ENCODE measurements at places on chromosomes 11 and 22.
A peak's percentile ranks its signal among the peaks of the same experiment; 100 is the strongest.

- no peak for DNase-seq
These were observed 133.0 kb downstream of the RAB38 start for GRCh38 chr11:88042238-88042637.

GRCh38 chr11:128552783-128553661 is 34.3 kb downstream of the ETS1 start:
- no peak for DNase-seq

DNA sequence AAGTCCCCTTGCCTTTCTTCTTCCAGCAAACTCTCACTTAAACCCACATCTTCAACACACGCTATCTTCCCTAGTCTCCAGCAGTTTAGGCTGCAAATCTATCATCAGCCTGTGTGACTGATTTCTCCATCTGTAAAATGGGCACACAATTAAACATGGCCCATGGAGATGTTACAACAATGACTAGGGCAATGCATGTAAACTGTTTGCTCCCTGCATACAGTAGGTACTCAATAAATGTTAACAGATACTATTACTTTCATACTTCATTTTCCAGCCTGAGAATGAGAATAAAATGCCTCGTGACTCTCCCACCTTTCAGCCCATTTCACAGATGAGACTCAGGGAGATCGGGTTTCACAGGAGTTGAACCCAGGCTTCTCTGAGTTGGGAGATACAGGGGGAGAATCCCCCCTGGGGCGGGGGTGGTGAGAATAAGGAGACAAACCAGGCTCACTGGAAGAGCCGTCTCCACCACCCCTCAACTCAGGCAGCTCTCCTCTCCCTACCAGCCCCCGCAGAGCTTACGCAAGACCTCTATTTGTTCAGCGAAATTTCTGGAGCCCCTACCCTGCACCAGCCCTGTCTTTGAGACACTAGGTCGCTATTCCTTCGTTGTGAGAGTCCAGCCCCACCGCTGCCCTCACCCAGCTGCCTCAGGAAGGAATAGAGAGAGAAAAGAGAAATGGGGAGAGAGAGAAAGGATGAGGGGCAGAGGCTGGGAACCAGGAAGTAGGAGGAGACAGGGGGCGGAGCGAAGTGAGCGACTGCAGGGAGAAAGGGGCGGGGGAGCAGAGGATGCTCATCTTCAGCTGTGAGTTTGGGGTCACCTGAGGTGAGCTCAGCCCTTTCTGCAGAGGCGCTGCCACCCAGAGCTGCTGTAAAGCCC is 42.1 kb upstream of the KLHL35 start:
- peak; percentile 15 for DNase-seq

GRCh38 chr22:22467112-22467511 is 41.4 kb downstream of the ZNF280B start:
- no peak for DNase-seq

DNA sequence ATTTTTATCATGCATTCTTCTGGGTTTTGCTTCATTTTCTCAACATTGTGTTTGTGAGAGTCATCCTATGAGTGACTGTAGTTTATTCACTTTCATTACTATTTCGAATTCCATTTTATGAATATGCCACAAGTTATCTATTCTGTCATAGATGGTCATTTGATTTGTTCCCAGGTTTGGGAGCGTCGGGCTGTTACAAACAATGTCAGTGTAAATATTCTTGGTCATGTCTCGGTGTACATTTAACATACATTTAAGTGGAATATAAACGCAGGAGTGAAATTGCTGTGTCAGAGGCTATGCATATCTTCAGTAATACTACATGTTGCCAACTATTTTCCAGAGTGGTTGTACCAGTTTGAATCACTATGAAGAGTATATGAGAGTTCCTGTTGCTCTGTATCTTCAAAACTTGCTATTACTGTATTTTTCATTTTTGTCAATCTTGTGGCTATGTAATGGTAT is 2.4 kb downstream of the TRIM44 start:
- DNase-seq = no peak

DNA sequence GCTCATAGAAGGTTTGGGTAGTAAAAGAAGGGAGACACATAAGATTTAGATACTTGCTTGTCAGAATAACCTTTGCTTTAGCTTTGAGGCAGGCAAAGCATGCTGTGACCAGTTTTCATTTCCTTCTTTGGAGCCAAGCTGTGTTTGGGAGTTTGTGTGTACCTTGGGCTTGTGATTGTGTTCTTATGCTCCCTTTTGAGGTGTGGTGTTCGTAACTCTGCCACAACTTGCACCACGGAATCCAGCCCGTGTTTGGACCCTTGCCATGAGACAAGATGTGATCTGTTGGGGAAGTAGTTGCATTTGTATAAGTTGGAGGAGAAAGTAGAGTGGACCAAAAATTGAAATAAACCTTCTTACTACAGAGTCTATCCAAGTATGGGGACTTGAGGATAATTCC is 34.0 kb downstream of the BMAL1 start:
- DNase-seq = no peak

DNA sequence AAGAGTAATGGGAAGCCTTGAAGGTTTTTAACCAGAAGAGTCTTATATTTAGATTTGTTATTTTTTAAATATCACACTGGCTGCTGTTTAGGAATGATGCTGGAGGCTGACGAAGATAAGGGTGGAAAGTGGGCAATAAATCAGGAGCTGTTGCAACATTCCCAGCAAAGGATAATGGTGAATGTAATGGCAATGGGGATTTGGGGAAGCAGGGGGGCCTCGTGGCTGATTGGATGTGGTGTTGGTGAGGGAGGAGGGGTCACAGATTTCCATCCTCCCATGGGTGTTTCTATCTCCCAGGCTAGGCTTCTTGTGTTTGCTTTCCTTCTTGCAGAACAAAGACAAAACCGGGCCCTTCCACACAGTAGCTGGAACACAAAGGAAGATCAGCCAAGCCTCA is 80.8 kb downstream of the PIWIL4 start:
- no peak for DNase-seq

- no peak for DNase-seq
These were observed 57.9 kb downstream of the TRIM29 start for GRCh38 chr11:120079750-120080610.

GRCh38 chr11:45400591-45400990 is 114.5 kb upstream of the SYT13 start:
- DNase-seq = no peak

DNA sequence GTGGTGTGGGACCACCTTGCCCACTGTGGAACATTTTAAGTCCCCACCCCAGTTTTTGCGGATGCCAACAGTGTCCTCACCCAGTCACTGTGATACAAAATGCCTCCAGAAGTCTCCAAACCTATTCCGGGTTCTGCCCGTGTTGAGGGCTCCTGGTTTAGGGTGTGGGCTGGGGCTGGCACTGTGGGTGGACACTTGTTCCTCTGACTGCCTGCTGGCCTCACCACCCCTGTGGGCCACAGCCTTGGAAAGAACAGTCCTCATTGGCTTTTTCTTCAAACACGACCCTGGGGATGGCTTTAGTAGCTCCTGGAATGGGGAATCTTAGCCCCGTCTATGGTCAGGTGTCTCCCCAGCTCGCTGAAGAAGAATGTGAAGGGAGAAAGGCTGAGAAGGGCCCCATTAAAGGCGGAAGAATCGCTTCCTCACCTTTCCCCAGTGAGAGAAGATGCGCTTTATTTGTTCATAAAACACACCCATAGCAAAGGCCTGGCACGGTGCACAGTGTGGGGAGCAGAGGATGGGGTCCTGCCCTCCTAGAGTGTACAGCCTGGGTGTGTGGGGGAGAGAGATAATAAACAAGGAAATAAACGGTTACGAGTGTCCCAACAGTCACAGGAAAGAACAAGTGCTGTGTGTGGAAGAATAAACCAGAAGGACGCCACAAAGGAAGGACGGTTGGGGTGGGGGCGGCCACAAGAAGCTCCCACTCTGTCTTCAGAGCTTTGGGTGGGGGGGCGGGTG is 91.6 kb upstream of the SLC22A12 start:
- DNase-seq = no peak

DNA sequence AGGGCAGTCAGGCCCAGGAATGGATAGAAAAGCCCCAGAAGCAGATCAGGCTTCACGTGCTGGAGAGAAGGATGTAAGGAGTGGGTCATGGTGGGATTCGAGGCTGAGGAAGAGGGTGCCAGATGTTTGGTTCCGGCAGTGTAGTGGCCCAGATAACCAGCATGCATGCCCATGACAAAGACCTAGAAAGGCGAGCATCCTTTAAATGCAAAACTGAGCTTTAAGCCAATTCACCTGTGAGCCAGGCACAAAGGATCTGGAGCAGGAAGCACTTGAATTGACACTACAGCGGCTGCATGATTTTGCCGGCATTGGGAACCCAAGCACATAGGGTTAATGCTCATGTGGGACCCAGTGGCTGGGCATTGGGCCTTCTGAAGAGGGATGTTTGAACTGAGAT is 185.5 kb downstream of the TRIM29 start:
- no peak for DNase-seq

DNA sequence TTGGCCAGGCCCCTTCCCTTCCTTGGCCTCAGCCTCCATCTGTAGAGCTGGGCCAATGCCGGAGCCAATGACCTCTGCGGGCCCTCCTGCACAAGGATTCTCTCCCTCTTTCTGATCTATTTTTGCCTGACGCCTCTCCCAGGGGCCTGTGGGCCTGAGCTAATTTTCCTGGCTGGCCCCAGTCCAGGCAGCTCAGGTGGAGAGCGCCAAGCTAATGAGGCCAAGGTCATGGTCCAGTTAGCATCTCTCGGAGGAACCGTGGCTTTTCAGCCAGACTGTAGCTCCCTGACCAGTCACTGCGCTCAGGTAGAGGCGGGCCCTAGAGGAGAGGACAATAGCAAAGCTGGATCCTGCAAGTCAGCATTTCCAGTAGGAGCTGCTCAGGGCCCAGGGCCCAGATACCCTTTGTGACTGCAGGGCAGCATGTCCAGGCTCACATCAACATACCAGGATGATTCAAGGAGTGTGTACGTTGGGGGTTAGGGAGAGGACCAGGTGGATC is 43.5 kb downstream of the APOL3 start:
- no peak for DNase-seq

DNA sequence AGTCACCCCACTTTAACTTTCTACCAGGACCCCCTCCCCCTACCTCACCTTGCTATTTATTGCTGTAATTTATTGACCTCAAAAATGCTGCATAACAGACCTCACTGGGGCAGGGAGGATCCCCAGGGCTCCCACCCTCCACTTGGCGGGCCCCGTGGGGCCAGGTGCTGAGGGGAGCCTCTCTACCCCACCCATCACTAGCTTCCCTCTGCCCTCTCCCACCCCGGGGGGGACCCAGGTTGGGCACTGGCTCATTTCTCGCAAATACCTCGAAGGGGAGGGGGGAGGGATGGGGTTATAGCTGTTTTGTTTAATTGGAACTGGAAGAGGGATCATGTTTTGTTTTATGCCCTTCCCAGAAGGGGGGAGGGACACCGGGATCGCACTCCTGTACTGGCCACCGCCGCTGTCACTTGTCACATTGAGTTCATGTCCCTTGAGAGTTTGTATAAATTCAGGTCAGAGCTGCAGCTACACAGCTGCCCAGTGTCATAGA is 16.3 kb upstream of the TMEM191C start:
- no peak for DNase-seq

DNA sequence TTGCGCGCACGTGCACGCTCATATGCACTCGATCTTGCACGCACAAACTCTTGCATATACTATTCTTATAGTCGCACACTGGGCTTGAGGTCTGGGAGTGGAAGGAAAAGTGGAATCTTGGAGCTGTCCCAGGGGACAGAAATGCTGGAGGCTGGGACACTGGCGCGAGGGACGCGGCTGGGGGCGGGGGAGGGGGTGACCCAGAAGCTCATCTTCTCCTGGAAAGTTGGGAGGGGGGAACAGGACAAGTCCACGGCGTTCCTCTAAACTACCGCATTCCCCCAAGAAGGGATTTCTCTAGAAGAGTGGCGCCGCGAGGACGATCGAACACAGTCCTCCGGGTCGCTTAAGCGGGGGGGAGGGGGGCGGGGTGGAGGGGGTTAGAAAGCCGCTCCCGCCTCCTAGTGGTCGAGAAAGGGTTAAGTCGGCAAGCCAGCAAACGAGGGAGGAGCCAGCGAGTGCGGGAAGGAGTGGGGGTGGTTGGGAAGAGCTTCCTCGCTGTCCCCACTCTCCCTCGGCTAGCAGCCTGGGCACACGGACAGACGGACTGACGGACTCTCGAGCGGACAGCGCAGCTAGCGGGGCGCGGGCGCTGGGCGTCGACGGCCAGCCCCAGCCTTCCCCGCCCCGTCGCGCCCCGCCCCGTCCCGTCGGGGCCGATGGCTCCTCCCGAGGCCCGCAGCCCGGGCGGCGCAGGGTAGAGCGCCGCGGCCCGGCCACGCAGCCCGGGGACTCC is at the start of gene RTN4RL2:
Gene RTN4RL2, plus strand, starts transcription at position 507 of the 736 bp plus-strand sequence. CDS start 338 bp downstream, outside the sequence.
- no peak for DNase-seq

DNA sequence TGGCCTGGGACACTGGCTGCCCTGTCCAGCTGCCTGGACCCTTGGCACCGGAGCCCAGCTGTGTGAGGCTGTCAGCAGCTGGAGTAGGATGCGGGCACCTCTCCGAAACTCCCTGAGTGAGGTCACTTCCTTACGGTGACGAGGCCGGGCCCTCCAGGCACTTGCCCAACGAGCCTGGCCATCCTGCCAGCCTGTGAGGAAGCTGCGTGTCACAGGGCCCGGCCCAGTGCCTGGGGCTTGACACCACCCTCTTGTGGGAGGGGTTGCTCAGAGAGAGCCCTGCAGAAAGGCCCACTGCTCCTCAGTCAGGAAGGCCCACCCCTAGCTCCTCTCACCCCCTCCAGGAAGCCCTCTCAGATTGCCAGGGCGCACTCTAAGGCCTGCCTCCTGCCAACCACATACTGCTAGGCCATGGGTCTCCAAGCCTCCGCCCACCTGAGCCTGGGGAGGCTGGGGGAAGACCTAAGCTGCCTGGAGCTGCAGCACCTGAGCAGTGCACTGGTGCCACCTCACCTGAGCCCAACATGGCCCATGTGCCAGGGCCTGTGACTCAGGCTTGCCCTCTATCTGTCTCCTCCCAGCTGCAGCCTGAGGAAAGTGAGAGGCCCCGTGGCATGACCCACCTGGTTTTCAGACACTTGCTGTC is 4.3 kb upstream of the PHLDA2 start:
- no peak for DNase-seq

DNA sequence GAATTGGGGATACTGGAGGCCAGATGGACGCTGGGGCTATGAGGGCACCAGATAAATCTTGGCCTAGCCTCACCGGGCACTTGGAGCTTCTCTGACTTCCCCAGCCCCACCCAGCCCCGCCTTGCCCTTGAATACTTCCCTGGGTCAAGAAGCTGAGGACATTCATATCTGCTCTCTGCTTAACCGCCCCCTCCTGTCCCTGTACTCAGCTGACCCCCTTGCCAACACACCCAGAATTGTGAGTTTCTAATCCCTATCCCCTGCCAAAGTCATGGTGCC is 22.0 kb downstream of the FADS3 start:
- no peak for DNase-seq

- DNase-seq = no peak
These were observed 17.2 kb downstream of the BRD1 start for GRCh38 chr22:49810363-49811019.

GRCh38 chr11:123323568-123323967 is 106.5 kb upstream of the GRAMD1B start:
- DNase-seq = no peak

DNA sequence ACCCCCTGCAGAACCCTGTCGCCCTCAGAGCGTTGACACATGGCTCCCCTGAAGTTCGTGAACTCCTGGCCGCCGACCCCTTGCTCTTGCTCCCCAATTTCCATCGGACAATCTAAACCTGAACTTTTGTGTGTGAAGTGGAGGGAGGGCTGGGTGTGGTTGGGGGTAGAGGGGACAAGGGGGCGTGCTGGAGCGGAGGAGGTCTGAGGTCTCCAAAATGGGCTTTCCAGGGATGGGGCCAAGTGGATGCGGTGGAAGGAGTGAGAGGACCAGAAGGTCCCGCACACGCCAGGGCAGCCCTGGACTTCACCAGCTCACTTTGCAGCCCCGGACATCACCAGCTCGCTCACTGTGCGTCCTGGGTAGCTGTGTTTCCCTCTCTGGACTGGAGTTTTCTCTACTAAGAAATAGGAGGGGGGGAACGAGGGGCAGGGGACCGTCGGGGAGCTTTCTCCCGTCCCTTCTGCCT is 18.6 kb downstream of the CREB3L1 start:
- no peak for DNase-seq

All from stimulated activated CD8-positive, alpha-beta memory T cell treated with anti-CD3 and anti-CD28 coated beads, Interleukin-12 subunit alpha, Interleukin-12 subunit beta, amount 100 ng/mL, for 1 hour (primary cell).